ENCODE measurements at places on chromosomes 11 and 22. TPM values are rescaled to one million over a fixed set of nuclear protein-coding genes. Genes with fewer than 3 reads are reported as not detected.

Gene HOATZ
- not detected for total RNA-seq

Gene TUB
- total RNA-seq = 0.43 TPM

Gene ANGPTL5
- not detected for total RNA-seq

Gene MSANTD4
- 21.8 TPM for total RNA-seq

Gene OR56A1
- not detected for total RNA-seq

Gene EMID1
- not detected for total RNA-seq

Gene GPHA2
- not detected for total RNA-seq

GRCh38 chr11:10526974-10527918 lies 13.7 kb downstream of the RNF141 start:
- DNase-seq = no peak

GRCh38 chr11:118046964-118047700 lies 29.7 kb upstream of the TMPRSS4 start:
- peak; percentile 64 for DNase-seq

DNA sequence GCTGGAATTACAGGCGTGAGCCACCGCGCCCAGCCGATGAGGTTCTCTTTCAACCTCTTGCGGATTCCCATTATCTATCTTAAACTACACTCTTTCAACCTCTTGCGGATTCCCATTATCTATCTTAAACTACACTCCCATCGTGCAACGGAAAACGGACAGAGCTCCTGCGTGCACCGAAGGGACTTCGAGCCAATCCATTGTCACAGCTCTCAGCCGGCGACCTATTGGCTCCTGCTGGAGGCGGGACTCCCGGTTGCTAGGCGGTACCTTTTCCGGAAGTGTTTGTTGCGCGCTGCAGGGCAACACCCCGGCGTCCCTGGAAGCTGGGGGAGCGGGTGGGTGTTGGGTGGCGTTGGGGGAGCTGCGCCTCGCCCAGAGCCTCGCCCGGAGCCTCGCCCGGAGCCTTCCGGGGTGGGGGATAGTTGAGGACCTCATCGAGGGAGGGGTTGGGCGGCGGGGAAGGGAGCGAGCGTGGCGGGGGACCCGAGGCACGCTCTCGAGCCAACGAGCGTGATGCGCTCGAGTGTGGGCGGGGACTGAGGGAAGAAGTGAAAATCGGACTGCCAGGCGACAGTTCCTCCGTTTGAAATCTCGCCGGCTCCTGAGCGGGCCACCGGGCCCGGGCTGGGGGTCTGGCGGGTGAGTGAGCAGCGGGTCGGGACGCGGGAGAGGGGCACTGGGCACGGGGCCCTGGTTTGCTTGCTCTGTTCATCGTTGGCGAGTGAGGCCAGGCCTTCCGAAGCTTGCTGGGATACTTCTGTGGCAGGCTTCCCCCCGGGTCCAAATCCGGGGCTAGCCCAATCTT lies at the start of gene CEP164:
CEP164 (plus strand) TSS at position 288 of the 808 bp plus-strand sequence. CDS start 10,733 bp downstream, outside the sequence.
- peak; percentile 98 for DNase-seq

GRCh38 chr11:7204778-7205177 lies 46.9 kb upstream of the SYT9 start:
- DNase-seq = no peak

GRCh38 chr11:45899448-45900174 lies 7.5 kb downstream of the FREY1 start:
- peak; percentile 92 for DNase-seq

DNA sequence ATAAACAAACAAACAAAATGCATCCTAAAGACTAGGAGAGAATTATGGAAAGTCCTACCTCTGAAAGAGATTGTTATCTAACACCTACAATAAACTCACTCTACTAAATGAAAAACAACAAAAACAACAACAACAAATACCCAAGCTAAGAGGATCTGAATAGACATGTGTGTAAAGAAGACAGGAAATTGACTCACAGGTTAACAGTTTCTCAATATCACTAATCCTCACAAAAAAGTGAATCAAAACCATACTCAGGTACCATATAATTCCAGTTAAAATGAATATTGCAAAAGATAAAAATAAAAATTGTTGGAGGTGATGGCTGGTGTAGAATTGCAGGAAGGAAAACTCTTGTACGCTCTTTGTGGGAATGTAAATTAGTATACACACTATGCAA lies 110.4 kb upstream of the TOP3B start:
- DNase-seq = no peak

DNA sequence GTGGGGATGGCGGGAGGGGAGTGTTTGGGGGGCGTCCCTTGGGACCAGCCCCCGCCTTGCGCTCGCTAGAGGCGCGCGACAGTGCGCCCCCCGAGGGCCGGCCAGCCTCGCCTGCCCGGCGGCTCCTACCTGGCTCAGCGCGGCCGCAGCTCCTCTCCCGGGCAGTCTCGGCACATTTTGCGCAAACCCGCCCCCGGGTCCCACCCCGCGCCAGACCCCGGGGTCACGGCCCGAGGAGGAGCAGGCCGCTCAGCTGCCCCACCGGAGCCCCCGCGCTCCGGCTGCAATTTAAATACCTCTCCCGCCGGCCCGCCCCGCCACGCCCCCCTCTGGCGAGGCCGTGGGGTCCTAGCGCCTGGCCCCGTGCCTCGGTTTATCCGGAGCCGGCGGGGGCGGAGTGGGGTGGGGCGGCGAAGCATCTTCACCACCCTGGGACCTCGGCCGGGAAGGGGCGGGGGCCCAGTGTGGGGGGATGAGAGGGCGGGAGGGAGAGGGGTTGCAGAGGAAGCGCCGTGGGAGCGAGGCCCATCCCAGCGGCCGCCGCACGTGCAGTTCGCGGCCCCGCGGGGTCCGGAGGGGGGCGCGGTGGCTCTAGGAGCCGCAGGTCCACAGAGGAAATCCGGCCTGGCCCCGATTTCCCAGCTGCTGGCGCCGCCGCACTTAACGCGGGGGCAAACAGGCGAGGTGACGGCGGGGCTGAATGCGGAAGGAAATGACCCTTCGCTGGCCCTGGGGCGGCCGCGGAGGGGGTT lies at the start of gene LRRC32:
LRRC32 (minus strand) TSS at position 263 of the 752 bp plus-strand sequence. CDS start 4,793 bp downstream, outside the sequence.
- peak; percentile 77 for DNase-seq
